ENCODE measurements at places on chromosomes 13 and 19.
A peak's percentile ranks its signal among the peaks of the same experiment; 100 is the strongest.

DNA sequence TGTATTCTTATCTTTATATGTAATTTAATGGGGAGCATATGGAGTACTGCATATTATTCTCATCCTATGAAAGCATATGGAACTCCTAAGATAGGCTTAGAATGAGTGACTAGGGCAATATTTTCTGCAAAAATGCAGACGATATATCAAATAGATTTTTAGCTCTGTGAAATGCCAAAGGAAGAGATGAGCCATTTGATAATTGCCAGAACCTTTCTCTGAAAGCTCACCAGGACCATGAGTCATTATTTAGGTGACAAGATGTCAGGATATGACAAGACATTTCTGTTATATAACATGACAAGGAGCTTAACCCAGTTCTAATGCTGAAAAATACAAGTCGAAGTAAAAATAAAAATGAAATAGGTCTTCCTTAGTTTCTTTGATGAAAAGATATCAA lies 145.0 kb downstream of the SLITRK6 start:
- no peak for DNase-seq

DNA sequence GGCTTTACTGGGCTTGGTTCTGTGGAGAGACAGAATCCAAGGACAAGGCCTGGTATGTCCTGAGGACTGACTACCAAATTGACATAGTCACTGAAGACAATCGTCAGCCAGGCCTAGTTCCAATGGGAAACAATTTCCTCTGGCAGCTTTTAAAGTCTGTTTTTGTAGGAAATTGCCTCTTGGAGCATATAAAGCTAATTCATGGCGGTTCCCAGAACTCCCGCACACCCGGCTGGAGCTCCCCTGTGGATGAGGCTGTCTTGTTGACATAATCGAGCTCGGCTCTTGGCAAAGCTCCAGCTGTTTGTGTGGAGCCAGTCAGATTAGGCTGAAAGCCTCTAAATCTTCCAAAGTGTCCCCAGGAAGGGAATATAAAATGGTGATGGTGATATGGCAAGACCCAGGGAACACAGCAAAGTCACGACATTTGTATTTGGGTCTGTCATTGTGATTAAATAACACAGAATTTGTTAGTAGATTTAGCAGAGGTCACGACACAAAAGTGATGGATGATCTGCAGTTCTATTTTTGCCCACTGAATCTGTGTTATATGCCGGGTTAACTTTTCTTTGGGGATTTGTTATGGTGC lies 395.0 kb downstream of the PCDH9 start:
- no peak for DNase-seq

DNA sequence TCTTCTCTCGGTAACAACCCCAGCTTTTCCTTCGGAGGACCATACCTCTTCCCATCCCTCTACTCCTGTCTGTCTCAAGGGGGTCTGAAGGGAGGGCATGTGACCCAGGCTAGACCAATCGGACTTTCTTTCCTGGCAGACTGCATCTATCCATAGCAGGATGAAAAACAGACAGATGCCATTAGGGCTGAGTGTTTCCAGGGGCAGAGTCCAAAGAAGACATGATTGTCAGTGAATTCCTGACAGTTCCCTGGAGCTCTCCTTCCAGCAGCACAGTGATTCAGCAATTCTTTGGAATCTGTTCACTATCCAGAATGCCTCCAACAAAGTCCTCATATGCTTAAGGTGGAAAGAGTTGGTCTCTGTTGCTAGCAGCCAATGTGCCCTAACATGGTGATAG lies 189.8 kb downstream of the KCTD12 start:
- no peak for DNase-seq

DNA sequence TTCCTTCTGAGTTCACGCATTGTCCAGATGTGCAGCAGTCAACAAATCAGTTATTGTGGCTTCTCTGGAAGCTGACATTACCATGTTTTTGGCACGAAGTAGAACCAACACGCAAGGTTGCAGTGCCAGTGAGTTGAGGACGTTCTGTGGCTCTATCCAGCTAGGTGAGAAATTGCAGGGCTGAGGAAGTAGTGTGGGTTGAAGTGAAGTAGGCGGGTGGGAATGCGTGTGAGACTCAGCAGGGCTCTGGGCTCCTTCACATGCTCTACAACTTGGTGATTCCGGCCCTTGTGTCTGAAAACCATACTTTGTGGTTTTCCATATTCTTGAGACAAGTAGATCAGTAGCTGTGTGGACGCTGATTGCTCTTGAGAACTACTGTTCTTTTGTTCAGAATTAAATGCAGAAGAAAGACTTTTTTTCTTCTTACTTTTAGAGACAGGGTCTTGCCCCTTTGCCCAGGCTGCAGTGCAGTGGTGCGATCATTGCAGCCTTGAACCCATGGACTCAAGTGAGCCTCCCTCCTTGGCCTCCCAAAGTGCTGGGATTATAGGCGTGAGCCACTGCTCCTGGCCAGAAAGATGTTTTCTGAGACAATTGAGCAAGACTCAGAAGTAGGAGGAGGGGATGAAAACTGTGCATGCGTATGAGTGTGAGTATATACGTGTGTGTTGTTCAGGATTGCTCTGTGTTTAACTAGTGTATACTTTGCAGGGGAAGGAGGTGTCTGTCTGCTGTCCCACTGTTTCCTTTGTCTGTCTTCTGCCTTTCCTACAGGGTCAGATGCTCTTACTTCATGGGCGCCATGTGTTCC lies 46.2 kb downstream of the GATAD2A start:
- DNase-seq, result no peak

- DNase-seq, result no peak
These were observed 64.0 kb upstream of the MED4 start for GRCh38 chr13:48158915-48159314.

- DNase-seq, result no peak
These were observed 14.3 kb upstream of the SCEL start for GRCh38 chr13:77521194-77521593.

GRCh38 chr19:12800923-12801465 lies 606 bp downstream of the PRDX2 start:
- DNase-seq, result peak; percentile 76

- DNase-seq, result no peak
These were observed 1562.9 kb downstream of the OLFM4 start for GRCh38 chr13:54591540-54591939.

DNA sequence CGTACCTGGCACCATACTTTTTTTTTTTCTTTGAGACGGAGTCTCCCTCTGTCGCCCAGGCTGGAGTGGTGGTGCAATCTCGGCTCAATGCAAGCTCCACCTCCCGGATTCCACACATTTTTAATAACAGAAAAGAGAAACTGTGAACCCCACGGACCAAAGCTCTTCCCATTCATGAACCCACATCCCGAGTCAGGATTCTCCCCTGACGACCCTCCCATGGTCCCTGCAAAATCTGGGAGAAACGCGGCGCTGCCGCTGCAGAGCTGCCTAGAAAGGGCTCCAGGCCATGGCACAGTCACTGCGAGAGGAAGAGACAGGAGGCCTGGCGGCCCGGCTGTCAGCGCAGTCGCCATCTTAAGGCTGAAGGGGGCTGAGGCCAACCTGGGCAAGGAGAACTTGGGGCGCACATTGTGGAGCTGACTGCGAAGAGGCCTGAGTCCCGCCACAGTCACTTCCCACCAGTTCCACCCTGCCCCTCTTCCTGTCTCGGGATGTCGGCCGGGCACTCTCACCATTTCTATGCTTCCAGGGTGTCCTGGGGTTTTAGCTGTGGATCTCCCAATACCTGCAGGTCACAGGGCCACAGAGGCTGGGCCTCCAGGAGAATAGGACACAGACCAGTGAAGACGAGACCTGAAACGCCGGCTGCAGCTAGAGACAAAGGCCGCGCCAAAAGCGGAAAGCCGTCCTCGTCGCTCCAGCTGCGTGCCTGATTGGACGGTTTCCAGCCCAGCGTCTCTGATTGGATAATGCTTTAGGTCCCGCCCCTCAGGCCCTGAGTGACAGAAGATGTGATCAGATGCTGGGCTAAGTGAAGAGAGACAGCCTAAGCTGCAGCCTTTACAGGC lies 71.0 kb downstream of the ZNF486 start:
- peak; percentile 73 for DNase-seq

- no peak for DNase-seq
These were observed 135.6 kb downstream of the KLF12 start for GRCh38 chr13:73998631-73999030.

- DNase-seq, result no peak
These were observed 805 bp downstream of the ZNF784 start for GRCh38 chr19:55623561-55623960.

GRCh38 chr13:60061737-60062136 lies 102.0 kb downstream of the DIAPH3 start:
- peak; percentile 1 for DNase-seq

DNA sequence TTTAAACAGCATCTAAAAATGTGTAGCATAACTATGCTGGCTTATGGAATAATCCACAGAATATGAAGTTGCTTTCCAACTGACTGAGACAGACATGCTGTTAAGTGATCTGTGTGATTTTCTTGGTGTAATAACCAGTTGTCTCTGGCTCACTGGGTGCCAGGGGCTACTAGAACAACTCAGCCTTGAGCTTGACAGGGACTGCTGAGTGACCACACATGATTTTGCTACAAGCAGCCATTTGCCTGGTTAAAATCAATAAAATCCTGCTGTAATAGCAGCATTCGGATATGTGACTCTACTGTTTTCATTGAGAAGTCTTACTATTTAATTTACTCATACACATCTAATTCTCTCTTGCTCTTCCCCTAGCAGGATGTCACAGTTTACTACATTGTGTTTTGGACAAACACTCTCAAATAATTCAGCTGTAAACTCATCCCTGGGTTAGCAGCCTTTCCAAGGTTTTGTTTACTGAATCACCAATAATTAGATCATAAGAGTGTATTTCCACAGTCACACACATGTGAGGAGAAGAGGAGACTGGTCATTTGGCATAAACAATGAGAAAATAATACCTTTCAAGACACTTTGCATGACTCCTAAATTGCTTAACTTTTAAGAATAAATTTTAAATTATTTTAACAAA lies 426.2 kb downstream of the PCDH9 start:
- DNase-seq, result no peak

DNA sequence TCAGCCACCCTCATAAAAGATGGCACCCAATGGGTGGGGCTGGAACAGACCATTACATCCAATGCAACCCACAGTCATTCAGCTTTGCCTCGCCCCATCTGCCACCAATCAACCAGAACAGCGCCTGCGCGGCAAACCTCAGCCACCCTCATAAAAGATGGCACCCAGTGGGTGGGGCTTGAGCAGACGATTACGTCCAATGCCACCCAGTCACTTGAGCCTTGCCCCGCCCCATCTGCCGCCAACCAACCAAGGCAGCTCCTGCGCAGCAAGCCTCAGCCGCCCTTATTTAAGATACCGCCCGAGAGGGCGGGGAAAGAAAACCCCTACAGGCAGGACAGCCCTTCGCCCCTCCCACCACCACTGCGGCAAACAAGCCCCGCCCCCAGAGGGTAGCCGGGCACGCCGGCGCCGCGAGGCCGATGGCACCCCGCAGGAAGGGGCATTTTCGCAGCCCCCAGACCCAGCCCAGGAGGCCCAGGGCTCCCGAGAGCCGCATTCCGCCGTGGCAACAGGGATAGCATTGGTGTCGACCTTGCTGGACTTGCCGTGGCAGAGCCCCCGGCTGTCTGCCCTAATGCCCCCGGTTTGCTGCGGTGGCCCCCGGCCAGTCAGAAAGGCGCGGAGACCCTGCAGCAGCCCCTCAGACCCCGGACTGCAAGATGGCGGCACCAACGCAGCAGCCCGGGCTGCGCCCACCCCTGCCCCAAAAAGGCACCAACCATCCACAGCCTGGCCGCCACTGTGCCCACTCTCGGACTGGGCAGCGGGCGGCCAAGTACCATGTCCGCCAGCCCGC lies 675 bp downstream of the PEG3 start:
- DNase-seq, result peak; percentile 23

DNA sequence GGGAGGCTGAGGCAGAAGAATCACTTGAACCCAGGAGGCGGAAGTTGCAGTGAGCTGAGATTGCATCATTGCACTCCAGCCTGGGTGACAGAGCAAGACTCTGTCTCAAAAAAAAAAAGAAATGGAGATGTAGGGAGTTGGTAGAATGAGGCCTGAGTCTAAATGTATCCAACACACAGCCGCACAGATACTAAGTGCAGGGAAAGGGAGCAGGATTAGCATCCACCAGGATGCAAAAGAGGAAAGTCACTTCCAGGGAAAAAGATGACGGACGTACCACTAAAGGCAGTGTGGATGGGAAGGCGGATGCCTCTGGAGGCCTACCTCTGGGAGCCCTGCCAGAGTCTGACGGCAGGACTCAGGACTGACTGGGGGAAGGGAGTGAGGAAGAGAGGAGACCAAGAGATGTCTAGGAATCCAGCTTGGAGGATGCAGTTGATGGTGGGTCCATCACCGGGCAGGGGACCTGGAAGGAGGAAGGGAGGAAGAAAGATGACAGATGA lies 6.8 kb downstream of the FAM98C start:
- DNase-seq, result no peak

- DNase-seq, result no peak
These were observed 35.9 kb downstream of the BTBD2 start for GRCh38 chr19:1979642-1980041.

- DNase-seq, result peak; percentile 13
These were observed 86.3 kb downstream of the PCCA start for GRCh38 chr13:100175078-100175802.

- DNase-seq, result no peak
These were observed 56.1 kb downstream of the KCNRG start for GRCh38 chr13:50071379-50071778.

DNA sequence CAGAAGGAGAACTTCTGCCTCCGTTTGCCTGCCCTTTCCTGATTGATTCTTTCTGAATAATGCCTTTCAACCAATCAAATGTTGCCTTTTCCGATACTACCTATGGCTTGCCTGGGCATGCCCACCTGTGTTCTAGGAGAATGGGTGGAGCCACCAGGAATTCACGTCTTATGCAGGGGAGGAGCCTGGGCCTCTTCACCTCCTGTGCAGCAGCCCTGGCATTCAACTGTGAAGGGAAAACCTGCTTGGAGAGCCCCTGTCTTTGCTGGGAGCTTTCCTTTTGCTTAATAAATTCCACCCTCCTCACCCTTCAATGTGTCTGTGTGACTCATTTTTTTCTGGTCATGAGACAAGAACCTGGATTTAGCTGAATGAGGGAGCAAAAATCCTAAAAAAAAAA lies 730.7 kb downstream of the UQCRFS1 start:
- DNase-seq, result peak; percentile 45

- DNase-seq, result peak; percentile 83
These were observed 44.0 kb downstream of the C13orf46 start for GRCh38 chr13:113929628-113930615.

GRCh38 chr13:67977066-67977465 lies 746.9 kb upstream of the PCDH9 start:
- DNase-seq, result no peak

DNA sequence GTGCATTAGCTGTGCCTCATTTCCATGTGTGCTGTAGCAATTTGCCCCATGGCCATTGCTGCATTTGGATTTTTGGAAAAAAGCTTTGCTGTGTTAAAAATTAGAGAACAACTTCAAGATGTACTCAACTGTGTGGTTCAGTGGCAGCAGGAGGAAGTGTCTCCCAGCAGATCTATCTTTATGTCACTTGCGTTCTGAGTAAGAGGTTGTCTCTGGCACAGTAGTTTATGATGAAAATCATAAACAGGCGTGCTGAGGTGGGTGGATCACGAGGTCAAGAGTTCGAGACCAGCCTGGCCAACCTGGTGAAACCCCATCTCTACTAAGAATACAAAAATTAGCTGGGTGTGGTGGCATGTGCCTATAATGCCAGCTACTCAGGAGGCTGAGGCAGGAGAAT lies 29.0 kb upstream of the RNF17 start:
- DNase-seq, result no peak

GRCh38 chr13:103246581-103247200 lies 180.5 kb upstream of the SLC10A2 start:
- no peak for DNase-seq

- no peak for DNase-seq
These were observed 152.8 kb downstream of the LHFPL6 start for GRCh38 chr13:39450176-39450575.
